ENCODE measurements at places on chromosomes 4 and X.
A peak's percentile ranks its signal among the peaks of the same experiment; 100 is the strongest.

DNA sequence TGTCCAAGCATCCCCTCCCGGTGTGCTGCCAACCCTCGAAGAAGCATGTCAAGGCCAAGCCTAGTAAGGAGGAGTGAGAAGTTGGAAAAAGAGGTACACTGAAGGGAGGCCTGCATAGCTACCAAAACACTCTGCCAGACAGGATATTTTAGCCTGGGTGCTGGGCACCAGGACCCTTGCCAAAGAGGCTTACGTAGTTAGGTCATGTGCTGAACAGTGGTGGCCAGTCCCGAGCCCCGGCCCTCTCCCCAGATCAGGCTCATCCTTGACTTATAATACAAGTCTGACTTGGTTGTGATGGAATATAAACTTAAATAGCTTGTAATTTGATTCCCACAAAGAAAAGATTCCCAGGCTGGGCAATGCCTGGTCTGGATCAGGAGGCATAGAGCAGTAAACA is 149.3 kb downstream of the ARHGEF9 start:
- DNase-seq, result no peak

GRCh38 chr4:86013621-86014020 is 346.2 kb downstream of the MAPK10 start:
- no peak for DNase-seq

GRCh38 chr4:7910263-7910896 is 29.3 kb downstream of the AFAP1 start:
- no peak for DNase-seq

DNA sequence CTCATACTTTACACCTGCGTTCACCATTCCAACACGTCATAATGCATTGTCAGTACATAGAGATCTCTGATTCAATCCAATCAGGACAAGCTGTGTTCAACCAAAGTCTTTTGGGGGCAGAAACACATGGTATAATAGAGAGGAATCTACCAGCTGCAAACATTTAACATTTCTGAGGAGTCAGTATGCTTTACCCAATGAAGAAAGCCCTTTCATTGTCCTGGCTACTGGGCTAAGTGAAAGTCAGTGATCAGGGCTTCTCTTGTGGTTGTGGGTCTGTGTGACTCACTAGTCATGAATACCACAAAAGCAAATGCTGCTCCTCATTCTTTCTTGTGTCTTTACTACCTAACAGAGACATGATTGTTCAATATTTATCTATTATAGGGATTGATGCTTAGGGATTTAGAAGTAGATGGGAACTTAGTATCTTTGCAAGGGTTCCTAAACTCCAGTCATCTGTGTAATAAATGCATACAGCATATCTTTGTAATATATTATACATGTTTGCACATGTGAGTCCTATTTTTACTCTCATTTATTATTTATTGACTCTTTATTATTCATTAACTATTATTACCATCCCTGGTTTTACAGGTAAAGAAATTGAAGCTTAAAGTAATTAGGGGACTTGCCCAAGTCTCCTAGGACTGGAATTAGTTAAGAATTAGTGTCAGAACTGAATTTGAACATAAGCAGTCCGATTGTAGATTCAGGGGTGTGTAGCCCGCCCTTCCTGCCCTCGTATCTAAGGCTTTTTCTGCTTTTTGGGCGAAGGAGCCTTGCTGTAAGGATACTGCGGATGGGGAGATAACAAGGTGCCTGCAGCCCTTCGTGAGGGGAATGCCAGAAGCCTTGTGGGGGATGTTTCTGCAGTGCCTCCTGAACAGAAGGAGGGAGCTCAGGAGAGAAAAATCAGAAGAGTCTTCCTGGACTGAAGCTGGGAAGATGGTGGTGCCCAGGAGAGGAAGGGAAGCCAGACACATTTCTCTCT is 353.1 kb upstream of the BOD1L1 start:
- no peak for DNase-seq

GRCh38 chr4:169305651-169306050 is 34.9 kb upstream of the SH3RF1 start:
- DNase-seq, result no peak

DNA sequence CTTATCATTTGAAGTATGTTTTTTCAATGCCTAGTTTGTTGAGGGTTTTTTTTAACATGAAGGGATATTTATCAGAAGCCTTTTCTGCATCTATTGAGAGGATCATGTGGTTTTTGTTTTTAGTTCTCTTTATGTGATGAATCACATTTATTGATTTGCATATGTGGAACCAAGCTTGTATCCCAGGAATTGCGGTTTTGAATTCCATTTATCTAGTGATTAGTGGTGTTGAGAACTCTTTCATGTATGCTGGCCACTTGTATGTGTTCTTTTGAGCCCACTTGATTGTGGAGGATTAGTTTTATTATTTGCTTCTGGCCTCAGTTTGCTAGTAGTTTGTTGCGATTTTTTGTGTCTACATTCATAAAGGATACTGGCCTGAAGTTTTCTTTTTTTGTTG is 85.0 kb upstream of the CNKSR2 start:
- DNase-seq, result no peak

DNA sequence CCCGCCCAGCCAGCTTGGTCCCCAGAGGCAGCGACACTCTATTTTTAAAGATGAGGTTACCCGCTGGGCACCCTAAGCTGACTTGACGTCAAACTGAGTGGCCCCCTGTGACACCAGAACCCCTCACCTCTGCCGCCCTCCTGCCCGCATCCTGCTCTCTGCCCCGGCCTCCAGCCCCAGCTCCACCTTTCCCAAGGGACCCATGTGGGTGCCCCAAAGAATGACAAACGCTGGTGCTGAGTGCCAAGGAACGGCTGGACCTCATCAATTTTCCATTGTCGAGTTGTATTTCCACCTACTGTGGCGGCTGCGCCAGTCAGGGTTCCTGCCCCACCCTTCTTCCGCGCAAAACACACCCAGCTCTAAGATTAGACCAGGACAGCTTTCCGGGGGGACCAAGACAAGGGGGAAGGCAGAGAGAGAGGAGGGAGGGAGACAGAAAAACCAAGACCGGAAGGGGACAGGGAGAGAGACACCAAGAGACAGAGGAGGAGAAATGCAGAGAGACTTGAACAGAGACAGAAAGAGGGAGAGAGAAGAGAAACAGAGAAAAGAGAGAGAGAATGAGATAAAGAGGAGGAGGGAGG is 2.0 kb downstream of the PRKX start:
- peak; percentile 41 for DNase-seq

- no peak for DNase-seq
These were observed 30.8 kb upstream of the PGM2 start for GRCh38 chr4:37795581-37796195.

DNA sequence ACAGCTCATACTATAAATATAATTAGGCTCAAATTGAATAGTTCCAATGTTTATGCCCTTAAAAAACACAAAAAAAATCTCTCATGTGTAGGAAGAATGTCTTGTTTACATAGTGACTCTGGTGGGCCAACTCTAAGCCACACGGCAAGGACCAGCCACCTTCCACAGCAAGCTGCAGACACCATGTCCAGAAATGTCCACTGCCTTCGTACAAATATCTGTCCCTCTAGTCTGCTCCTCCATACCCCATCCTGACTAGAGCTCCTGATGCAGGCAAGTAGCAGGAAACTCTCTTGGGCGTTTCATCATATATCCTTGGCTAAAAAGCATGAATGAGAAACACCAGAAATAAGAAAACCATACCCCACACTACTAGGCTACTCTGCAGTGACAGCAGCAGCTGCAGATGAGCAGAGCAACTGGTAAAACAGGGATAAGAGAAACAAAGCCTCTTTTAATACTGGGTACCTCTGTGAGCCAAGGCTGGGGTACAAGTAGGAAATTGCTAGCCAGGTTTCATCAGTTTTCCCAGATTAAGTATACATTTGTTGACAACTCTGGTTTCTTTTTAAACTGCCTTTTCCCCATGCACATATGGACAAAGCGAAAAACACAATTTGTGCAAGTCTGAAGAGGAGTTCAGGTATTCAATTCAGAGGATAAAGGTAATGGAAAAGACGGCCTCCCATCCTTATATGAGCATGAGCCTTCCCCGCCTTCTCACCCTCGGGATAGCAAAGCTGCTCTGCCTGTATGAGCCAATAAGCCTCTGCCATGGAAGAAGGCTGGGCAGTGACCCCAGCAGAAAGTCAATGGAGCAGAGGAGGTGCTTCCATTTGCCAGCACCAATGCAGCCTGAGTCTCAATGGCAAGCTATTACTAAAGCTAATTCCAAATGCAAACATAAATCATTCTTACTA is 245.4 kb downstream of the DCLK2 start:
- no peak for DNase-seq

DNA sequence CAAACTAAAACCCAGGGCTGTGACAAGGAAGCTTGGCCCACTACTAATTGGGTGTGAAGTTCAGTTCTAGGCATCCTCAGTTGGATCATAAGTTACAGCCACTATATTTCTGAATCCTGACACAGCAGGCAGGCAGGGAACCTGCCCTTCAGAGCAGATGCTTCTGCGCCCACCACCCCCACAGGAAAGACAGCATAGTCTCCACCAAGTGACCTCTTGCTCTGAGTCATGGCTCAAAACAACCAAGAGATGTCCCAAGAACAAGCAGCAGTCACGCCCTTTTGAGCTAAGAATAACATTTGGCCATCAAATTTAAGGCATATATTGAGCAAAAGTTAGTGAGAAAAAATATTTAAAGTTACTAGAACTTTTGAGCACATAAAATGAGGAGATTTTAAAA is 170.7 kb upstream of the SMARCAD1 start:
- DNase-seq, result no peak

DNA sequence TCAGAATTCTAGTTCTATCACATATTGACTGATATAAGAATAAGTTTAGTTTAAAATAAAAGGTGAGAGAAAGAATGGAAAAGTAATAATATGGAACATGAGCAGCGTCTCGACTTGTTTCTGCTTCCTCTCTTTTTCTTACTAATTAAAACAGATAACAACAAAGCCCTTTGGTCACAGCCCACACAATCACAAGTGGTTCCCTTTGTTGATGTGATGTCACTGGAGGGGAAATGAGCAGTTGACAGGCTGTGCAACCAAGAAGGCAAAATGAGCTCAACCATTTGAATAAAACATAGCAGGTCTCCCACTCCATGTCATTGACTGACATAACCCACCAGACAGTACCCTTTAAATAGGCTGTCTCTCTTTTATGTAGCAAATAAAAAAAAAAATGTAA is 342.5 kb upstream of the MAGEB2 start:
- DNase-seq, result no peak

DNA sequence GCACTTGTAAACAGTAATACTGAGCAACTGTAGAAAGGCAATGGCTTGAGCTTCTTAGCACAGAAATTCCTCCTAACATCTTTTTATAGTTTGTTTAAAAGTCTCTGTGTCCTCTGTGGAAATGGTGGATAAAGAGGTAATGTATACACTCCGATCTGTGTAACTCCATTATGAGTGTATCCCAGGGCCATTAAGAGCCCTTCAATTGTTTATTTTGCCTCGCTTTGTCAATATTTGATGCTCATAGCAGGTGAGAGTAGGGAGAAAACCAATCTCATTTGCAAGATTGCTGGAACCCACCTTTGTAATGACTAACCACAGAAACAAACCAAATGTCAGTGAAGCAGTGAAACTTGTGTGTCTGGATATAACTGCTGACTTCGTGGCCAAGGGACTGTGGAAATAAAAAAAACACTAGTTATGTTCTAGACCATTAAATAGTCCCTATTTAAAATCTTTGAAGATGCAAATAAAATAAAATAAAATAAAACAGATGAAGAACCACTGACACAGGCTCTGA is 598.2 kb upstream of the BOD1L1 start:
- DNase-seq, result no peak

DNA sequence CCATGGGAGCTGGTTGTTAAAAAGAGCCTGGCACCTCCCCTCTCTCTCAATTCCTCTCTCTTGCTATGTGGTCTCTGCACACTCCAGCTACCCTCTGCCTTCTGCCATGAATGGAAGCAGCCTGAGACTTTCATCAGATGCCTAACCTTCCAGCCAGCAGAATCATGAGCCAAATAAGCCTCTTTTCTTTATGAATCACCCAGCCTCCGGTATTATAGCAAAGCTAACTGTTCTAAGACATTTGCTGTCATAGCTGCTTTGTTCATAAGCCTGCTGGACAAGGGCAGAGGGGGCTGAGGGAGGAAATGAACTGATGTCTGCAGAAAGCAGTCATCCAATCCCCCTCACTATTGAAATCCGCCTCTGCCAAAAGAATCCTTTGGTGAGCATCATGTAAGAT is 196.7 kb downstream of the ZNF330 start:
- DNase-seq, result no peak

GRCh38 chr4:183860731-183861130 is 44.4 kb upstream of the STOX2 start:
- no peak for DNase-seq

GRCh38 chr4:182063651-182064050 is 179.6 kb upstream of the TENM3 start:
- DNase-seq, result no peak

- DNase-seq, result no peak
These were observed 92.5 kb downstream of the AKAP4 start for GRCh38 chrX:50108264-50108663.

GRCh38 chrX:50103866-50104566 is 96.8 kb downstream of the AKAP4 start:
- no peak for DNase-seq

GRCh38 chrX:121010218-121010617 is 24.7 kb upstream of the CT47A1 start:
- no peak for DNase-seq

DNA sequence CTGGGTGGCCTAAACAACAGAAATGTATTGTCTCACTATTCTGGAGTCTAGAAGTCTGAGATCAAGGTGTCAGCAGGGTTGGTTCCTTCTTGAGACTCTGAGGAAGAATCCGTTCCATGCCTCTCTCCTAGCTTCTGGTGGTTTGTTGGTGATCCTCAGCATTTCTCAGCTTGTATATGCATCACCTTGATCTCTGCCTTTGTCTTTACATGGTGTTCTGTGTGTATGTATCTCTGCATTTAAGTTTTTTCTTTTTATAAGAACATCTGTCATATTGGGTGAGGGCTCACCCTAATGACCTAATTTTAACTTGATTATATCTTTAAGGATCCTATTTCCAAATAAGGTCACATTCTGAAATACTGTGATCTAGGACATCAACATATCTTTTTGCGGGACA is 50.6 kb upstream of the CD40LG start:
- no peak for DNase-seq

GRCh38 chrX:130012683-130013082 is 30.2 kb downstream of the BCORL1 start:
- no peak for DNase-seq

DNA sequence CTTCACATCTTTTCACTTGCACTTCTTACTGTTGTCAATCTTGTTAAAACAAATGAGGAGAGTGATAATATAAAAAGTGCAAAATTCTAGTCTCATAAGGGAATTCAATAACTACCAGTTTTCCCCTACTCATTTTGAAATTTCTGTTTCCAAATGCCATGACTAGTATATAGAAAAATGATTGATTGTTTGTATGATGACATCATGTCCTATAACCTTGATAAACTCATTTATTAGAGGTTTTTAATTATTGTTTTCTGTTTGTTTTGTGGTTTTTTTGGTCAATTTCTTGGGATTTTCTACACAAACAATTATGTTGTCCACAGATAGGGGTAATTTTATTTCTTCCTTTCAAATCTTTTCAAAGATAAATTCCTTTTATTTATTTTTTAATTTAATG is 559.1 kb downstream of the TLL1 start:
- no peak for DNase-seq
